Effector memory CD8-positive, alpha-beta T cell (primary cell): ENCODE measurements at places on chromosomes 5 and 9.

- no peak for DNase-seq
Observed at GRCh38 chr5:76942581-76942980, 10.3 kb upstream of the CRHBP start.

DNA sequence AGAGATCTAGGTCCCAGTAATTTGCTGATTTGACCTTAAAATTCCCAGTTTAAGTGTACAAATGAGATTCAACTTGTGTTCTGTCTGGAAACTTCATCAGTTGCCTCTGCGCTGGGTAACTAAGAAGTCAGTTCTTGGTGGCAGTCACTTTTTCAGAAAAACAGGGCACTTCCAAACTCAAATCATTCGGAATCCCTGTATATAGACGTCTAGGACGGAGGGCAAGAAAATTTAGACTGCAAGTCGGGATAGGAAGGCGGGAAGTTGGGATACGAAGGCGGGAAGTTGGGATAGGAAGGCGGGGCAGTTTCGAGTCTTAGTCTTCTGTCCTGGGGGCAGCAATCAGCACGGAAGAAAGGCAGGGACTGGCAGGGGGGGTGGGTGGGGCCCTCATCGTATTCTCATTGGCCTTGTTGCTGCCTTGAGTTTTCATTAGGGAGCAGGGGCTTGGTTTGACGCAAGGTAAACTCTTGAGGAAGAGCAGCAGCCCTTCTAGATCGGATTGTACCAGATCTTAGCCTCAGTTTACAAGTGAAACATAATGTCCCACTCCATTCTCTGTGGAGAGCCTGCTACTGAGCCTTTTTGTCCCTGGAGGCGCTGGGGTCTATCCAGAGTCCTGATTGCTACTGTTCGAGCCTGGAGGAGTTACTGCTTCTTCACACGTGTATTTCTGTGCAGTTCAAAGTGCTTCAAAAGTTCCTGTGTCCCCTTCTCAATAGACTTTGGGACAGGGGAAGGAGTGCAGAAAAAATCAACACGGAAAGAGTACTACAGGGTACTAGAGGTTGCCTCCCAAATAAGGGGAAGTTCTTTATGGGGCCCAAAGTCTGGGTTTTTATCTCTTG, 2.7 kb upstream of the PURA start:
- DNase-seq = no peak

GRCh38 chr5:142324136-142324870, 518 bp downstream of the SPRY4 start:
- no peak for DNase-seq

GRCh38 chr5:60668686-60669304, 31.2 kb downstream of the DEPDC1B start:
- no peak for DNase-seq

DNA sequence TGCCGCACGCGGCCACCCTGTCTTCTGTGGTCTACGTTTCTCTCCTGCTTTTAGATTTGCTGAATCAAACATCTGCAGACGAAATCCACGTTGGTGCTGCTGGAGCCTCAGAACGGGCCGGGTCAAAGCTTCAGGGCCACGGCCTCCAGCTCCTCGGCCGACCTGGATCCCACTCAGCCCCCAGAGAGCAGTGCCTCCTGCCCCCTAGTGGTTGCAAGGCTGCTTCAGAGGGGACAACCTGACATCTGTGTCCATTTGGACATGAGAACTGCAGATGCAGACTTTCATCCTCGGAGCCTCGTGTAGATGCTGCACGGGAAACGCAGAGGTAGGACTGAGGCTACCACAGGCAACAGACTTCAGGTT, 23.0 kb upstream of the SLC6A3 start:
- DNase-seq = no peak

DNA sequence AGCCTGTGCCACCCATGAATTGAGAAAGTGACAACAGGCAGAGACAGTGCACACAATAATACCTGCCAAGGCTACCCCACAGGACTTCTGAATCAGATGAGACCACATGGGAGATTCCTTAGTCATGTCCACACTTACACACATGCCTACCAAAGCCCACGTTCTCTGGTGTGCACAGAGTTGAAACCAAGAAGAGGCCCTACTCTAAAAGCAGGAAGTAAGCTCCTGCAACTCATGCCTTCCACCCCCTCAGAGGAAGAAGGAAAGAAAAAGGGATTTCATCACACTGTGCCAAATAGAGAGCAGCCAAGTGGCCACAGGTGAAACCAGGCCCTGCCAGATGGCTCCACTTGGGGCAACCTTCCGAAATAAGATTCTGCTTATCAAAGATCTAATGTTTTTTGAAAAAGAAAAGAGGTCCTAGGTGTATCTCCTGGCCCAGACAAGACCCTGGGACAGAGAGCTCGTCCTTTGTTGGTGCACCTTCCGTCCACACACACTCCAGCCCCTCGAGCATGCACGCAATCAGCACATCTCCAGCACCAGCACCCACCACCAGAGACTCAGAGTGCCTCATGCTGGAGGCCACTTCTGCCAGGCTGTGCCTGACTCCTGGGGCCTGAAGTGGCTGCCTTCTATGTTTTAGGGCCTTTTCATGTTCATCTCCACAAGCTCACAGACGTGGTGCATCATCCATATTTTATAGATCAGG, 114.6 kb upstream of the SPOCK1 start:
- no peak for DNase-seq

DNA sequence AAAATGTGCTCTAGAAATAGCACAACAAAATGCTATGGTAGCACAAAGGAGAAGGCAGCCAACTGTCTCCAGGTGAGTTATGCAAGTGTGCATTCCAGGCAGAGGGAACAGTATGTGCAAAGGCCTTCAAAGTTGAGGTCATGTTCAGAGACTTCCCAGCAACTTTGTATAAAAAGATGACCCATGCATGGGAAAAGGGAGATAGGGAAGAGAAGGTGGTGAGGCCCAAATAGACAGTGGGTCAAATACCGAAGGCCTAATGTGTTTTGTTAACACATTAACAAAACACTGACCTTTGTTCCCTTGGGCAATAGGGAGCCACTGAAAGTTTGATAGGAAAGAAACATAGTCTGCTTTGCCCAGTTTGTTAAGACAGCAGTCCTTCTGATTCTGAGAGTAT, 445.3 kb downstream of the EBF1 start:
- no peak for DNase-seq

GRCh38 chr5:158573829-158574228, 525.9 kb downstream of the EBF1 start:
- no peak for DNase-seq

DNA sequence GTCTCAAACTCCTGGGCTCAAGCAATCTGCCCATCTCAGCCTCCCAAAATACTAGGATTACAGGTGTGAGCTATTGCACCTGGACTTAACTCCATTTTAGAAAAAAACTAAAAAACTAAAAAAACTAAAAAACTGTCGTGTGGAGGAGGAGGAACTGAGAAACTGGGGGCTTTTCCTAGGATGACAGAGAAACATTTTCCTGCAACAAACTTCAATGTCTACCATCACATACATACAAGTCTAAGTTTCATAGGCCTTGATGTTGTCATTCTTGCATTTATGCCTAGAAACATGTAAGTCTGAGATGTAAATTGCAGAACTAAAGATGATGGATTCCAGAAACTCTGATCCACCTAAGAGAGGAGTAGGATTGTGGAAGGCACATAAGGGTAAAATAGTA, 556.8 kb downstream of the RAB3C start:
- no peak for DNase-seq

GRCh38 chr5:9105851-9106250, 440.0 kb downstream of the SEMA5A start:
- no peak for DNase-seq

- no peak for DNase-seq
Observed at GRCh38 chr9:136061405-136061804, 33.7 kb downstream of the NACC2 start.

- DNase-seq = no peak
Observed at GRCh38 chr5:9523090-9523823, 22.6 kb downstream of the SEMA5A start.

DNA sequence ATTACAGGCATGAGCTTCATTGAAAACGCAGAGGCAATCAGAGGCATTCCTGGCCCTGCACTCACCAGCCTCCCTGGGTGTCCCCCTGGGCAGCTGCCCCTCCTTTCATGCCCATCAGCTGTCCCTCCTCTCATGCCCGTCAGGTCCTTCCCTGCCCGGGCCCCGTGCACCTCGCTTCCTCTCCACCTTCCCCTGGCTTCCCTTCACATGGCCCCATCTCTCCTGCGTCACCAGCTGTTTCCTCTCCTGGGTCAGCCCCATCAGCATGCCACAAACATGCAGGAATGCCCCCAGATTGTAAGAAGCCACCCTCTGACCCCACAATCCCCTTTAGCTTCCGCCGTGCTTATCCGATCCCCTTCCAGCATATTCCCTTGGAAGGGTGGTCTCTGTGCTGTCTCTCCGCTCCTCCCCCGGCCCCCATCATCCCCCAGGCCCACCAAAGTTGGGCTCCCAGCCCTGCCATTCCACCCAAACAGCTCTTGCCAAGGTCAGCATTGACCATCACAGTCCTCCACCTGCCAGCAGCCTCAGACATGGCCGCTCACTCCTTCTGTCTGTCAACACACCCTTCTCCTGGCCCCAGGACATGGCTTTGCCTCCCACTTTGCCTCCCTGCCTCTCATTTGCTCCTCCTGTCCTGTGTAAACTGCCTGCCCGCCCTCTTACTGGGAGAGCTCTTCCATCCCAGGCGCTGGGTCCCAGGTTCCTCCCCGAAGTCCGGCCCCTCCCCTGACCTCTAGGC, 98.6 kb upstream of the IER5L start:
- no peak for DNase-seq

DNA sequence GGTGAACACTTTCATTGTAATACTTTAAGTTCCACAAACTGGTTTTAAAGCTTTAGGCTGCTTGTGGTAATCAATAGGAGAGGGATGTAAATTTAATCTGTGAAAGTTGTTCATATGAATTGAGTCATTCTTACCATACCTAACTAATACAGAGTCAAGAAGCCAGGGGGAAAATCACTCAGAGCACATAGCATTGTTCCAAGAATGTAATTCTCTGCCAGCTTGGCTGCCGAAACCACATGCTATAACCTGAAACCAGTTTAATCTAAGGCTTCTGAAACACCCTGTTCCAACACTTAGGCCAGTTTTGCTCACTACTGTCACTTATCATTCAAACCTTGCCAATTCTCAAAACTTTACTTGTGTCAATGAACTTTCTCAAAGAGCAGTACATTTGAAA, 528.8 kb upstream of the GRAMD2B start:
- DNase-seq = no peak

- no peak for DNase-seq
Observed at GRCh38 chr5:115389034-115389798, 92.8 kb upstream of the CCDC112 start.

DNA sequence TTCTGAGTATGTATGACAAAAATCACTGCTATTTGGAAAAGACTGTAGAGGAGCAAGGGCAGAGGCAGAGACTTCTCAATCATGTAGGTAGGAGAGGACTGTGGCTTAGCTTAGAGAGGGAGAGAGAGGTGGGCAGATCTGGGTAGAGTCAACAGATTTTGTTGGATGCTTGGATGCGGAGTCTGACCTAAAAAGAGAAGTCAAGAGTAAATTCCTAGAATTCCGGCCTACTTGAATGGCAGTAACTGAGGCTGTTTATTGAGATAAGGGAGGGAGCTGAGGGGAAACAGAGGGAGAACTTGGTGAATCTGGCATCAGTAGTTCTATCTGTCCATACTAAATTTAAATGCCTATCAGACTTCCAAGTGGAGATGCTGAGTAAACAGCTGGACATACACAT, 2.4 kb downstream of the TICAM2 start:
- no peak for DNase-seq

DNA sequence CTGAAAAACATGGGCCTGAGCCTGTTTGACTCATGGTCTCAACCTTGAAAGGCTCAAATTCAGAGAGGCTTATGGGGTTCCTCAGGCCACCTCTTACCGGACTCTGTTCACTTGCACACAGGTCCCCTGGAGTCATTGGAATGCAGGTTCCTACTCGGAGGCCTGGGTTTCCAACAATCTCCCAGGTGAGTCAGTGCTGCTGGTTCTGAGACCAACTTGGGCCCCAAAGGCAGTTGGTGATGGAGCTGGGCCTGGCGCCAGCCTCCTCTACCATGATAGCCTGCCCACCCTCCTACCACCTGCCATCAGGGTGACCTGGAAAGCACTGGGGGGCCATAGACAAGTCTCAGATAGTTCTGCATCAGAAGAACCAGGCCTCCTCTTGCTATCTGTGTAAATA, 188.4 kb downstream of the RGS3 start:
- DNase-seq = no peak

GRCh38 chr9:107274096-107274495, 9.0 kb upstream of the RAD23B start:
- DNase-seq = no peak

GRCh38 chr9:99389087-99390033, 167.3 kb downstream of the SEC61B start:
- no peak for DNase-seq

DNA sequence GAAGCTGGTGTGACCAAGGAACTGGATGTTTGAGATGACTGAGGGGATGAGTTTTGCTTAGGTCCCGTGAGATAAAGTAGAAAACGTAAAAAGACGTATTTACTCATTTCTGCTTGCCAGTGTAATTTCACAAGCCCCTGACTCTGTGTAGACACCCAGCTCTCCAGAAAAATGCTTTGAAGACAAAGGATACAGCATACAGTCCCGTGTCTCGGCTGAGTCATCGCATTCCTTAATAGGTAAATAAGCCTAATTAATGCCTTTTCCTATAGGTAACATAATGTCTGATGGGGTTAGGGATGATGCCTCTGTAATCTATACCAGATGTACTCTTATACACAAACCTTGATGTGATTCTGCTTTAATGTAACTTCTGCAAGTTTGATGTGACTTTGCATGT, 20.2 kb downstream of the S100Z start:
- DNase-seq = no peak

GRCh38 chr9:136379401-136379800, 5.9 kb upstream of the CARD9 start:
- DNase-seq = no peak

GRCh38 chr9:92488681-92489550, 6.6 kb upstream of the ASPN start:
- DNase-seq = no peak

GRCh38 chr5:128665747-128666355, 127.8 kb upstream of the FBN2 start:
- no peak for DNase-seq

DNA sequence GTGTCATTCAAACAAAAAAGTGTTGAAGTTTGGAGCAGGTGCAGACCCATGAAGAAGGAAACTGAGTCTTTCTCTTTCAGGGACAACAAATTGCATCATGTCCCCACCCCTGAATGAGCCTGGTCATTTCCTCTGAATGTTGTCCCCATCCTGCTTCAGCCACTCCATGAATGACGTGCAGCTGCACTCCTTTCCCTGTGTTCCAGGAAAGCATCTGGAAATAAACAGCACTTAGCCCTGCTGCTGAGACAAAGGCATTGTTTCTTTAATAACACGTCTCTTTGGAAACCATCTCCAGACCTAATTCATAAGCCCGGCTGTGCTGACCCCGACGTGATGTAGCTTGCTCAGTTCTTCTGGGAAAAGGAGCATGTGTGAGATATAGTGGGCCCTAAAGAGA, 682.3 kb downstream of the BRINP1 start:
- DNase-seq = no peak

GRCh38 chr9:133955821-133956411, 36.2 kb downstream of the VAV2 start:
- DNase-seq = no peak
